NCI-H526 treated with DMSO at 0.1 percent for 48 hours (cell line): ENCODE measurements at places on chromosomes 1 and 21.

DNA sequence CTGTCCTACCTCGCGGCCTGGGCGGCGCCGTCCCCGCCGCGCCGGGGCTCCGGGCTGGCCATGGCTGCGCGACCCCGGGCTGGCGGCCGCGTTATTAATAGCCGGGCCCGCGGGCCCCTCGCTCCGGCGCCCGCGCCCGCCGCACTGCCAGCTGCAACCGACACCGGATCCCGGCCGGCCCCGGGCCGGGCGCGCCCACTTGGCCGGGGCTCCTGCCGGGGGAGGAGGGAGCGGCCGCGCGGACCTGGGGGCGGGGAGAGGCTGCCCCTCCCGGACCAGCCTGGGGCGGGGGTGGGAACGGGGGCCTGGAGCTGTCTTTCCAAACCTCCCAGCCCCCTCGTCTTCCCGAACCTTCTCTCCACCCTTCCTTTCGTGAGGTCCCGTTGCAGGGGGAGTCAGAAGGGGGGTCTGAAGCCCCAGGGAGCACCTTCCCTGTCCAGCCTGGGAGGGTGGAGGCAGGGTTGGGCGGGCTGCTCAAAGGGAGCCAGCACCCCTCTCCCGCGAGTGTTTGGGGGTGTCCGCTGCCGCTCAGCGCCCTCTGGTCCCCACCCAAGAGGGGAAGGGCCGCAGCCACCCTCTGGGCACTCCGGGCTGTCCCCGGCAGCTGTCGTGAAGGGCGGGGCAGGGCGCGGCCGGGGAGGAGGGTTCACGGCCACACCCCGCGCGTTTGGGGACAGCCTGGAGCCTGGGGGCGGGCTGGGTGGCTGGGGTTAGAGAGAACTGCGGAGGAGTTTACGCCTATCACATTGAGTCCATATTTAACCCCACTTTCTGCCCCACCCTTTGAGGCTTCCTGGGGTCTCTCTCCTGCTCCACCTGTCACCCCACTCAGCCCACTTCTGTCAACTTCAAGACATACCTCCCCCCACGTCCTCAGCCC is at the start of gene SYNC:
Gene SYNC (minus strand): TSS at position 172 of the 880 bp plus-strand sequence. CDS start 110 bp downstream, at position 62.
- DNase-seq, result no peak

DNA sequence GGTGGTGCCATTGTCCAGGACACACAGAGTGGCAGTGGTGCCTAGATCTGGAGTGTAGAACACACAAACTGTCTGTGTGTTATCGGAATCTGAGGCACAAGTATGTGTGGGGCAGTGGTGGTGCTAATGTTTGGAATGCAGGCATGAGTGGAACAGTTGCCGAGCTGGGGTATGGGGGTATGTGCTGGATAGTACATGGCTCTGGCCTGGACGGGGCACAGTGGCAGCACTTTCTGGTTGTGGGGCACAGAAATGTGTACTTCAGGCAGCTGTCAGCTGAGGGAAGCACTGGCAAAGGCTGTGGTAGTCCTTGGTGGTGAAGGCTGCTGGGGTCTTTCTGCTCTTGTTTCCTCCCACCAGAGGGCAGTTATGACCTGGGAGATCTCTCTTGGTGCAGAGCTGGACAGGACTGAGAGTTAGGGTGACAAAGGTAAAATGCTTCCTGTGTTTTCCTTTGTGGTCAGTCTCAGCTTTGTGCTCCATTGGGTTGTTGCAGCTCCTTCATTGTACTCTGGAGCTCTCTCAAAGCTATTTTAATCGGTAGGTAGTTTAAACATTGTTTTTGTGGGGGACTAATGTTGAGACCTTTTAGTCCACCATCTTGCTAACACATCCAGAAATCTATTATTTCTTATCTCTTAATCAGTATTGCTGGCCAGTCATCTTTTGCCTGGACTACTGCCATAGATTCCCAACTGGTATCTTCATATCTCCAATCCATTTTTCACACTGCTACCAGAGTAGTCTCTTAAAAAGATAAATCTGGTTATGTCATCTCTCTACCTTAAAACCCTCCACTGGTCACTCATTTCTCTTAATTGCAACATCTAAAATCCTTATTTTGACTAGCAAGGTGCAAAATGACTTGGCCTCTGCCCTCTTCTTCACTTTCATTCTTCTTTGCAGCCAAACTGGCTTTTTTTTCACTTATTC is 83.9 kb upstream of the NBPF4 start:
- DNase-seq, result no peak

GRCh38 chr21:41966872-41967621 is 13.2 kb upstream of the C2CD2 start:
- DNase-seq, result no peak

DNA sequence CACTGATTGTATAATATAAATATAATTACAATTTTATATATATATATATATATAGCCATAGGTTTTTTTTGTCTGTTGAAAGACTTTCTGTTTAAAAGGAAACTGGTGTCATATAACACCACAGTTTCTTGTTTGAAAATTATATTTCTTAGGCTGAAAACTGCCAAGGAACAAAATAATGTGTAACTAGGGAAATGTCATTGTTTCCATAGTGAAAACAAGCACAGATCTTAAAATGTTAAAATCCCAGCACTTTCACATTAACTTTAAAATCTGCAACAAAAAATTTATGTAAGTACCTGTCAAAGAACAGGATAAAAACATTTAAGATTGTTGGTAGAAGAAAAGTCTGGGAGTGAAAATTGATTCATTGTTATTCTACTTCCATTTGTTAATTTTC is 104.2 kb downstream of the ATP6V1G3 start:
- DNase-seq, result no peak

DNA sequence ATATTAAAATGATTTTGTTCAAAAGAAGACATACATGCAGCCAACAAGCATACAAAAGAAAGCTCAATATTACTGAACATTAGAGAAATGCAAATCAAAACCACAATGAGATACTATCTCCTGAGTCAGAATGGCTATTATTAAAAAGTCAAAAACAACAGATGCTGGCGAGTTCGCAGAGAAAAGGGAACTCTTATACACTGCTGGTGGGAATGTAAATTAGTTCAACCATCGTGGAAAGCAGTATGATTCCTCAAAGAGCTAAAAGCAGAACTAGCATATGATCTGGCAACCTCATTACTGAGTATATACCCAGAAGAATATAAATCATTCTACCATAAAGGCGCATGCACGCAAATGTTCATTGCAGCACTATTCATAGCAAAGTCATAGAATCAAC is 126.0 kb upstream of the HMCN1 start:
- peak; percentile 99 for DNase-seq

DNA sequence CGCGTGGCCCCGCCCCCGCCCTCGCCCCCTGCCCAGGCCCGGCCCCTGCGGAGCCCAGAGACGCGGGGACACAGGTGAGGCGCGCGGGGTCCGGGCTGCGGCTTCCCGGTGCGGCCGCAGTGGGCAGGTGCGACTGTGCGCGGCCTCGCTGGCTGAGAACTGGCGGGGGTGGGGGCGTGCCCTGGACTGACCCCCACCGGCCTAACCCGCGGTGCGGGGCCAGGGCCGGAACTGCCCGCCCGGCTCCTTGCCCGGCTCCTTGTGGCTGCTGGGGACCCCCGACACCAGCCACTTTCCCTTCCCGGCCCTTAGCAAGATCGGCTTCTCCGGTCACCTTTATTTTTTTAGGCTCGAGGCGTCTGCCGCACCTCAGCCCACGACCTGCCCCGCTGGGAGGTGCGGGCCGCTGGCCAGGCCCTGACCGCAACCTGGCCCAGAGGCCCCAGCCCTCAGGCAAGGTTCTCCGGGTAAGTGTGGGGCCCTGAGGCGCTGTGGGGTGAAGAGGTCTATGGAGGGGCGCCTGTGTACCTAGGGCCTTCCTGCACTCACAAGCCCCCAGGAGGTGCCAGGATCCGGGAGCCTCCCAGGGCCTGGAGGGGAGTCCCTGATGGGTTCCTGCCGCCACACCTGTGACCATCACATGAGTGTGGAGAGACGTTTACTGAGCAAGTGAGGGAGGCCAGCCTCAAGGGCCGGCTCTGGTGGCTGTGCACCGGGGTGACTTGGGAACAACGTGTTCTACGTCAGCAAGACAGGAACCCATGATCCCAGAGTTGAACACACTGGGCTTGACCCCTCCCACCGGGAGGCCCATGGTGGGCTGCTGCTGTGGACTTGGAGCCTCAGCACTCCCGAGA is at the start of gene SMIM1:
Gene SMIM1 (plus strand): TSS at position 35 of the 857 bp plus-strand sequence. CDS start 2,625 bp downstream, outside the sequence.
- DNase-seq, result no peak

DNA sequence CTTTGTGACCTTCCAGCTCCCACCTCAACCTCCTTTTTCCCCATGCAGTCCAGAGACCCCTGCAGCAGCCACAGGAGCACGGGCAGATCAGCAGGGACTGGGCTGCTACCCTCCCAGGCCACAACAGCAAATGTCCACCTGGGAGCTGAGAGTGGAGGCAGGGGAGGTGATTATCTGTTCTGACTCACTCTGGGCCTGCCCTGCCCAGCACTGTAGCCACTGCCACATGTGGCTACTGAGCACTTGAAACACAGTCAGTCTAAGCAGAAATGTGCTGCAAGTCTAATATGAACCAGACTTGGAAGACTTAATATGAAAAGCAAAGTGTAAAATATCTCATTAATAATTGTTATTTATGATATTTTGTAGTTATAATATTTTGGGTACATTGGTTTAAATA is 148.9 kb upstream of the VANGL1 start:
- DNase-seq, result no peak

DNA sequence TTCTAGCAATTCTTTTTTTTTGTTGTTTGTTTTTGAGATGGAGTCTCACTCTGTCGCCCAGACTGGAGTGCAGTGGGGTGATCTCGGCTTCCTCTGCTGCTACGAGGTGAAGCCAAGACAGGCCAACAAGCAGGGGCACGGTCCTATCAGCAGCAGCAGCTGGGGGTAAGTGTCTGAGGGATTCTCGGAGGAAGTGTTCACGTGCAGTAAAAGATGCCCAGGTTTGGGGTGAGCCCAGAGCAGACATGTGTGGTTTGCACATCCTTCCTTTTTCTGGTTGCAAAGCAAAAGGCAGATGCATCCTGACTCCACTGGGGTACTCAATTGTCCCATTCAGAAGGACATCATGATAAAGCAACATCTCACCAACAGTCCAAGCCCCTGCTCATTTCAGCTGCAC is 27.7 kb downstream of the PIGP start:
- DNase-seq, result no peak

GRCh38 chr1:27314737-27315136 is 7.2 kb upstream of the TMEM222 start:
- DNase-seq, result no peak

DNA sequence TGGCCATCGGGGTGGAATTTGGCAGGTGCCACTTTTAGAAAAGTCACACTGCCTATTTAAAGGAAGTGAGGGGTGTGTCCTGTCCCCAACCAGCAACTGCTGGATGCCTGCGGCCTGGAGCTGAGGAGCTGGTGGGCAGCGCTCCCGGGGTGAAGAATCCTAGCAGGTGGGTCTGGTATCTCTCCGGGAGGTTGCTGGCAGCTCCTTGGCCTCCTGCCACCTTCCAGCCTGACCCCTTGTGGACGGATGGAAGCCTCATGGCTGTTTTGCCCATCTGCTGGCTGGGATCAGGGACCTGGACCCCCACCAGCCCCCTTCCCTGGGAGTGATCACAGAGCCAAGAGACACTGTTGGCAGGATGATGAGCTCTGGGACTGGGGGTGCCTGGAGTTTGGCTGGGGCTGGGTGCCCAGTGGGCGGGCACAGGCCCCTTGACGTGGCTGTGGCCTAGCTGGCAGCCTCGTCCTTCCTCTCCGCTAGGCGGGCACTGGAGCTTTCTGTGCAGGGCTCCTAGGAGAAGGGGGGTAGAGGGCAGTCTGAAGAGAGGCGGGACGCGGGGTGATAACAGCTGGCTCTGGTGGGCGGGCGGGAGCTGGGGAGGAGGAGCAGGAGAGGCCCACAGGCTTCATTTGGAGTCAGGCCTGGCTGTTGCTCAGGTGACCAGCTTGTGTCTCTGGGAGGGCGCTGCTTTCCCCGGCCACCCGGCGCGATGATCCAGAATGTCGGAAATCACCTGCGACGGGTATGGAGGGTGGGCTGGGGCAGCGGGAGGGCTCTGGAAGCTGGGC is at the start of gene ACOT11:
Gene ACOT11 (plus strand): TSS at position 628 of the 788 bp plus-strand sequence. CDS start 82 bp downstream, at position 710.
- no peak for DNase-seq

DNA sequence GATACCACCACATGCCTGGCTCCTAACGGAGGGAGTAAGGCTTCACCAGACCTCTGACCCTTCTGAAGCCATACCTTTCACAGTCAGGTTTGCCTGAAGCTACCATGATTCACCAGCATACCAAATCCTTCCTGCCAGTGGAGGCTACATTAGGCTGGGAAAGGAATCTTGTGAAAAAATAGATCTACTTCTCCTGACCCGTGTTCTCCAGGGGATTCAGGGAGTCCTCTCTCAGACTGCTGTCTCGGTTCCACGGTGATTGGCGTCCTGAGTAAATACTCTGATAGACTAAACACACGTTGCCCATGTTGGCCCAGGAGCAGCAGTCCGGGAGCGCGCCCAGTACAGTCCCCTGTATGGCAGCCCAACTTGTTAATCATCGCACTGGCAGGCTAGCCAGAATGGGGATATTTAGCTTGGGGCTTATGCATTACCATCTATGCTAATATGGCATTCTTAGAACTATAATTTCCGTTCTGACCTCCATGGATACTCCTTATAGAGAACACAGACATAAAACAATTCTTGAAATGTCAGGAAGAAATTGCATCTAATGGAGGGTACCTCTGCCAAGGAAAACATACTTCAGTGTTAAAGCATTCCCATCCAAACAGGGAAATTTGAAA is 173.2 kb downstream of the ROR1 start:
- no peak for DNase-seq

DNA sequence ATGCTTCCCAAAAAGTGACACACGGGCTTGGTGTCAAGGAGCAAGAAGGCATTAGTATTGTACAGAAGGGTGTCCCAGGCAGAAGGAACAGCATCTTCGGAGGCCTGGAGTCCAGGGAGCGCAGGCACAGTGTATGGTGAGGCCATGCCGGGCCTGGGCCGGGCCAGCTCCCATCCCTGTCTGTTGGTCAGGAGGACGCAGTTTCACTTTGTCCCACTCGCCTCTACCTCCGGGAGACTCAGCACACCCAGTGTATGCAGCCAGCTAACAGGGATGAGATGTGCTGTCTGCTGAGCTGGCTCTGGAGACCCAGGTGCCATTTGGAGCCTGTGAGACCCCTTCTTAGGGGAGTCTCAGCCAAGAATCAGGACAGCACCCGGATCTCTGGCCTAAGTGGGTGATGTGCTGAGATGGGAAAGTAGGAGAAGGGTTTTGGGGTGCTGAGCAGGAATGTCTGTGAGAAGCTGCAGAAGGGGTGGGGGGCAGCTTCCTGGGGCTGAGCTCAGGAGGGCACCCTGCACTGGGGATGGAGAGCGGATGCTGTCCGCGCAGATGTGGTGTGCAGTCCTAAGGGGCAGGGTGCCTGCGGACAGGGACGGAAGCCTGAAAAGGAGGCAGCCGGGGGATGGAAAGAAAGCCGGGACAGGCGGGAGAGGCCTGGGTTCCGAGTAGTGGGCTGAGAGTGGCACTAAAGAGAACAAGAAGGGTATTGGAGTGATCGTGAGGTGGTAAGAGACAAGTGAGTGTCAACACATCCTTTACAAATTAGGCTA is 25.7 kb downstream of the DMRTB1 start:
- no peak for DNase-seq

- no peak for DNase-seq
Measured at GRCh38 chr1:84159533-84160240, 15.6 kb downstream of the PRKACB start.

DNA sequence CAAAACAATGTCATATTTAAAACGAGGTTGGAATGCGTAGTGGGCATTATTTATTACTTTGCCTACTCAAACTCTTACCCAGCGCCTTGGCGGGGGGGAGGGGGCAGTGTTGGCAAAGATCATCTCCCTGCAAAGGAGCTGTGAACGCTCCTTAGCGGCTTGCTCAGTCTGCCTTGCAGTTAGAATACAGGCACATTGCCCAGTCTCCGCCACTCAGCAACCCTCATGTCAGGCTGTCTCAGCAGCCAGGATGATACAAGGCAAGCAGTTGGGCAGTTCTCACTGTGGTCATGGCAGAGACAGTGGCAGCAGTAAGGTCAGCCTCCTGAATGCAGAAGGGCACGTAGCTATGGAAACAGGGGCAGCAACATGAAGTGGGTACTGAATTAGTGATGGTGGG is 170.4 kb upstream of the KCNK2 start:
- DNase-seq, result no peak
